ENCODE measurements at places on chromosomes 11 and 22. TPM values are rescaled to one million over a fixed set of nuclear protein-coding genes. Genes with fewer than 3 reads are reported as not detected.

The NCAM1 gene
- 16.5 TPM for total RNA-seq

The OTOG gene
- not detected for total RNA-seq

The GSTP1 gene
- total RNA-seq: 1,923 TPM

The CATSPER1 gene
- not detected for total RNA-seq

The XBP1 gene
- total RNA-seq: 291 TPM

The SCUBE2 gene
- total RNA-seq: 0.89 TPM

The NFRKB gene
- 30.1 TPM for total RNA-seq

The FOXRED2 gene
- total RNA-seq: 16.6 TPM

The UCP3 gene
- total RNA-seq: 1.6 TPM

The DBX1 gene
- not detected for total RNA-seq

The UBQLN3 gene
- not detected for total RNA-seq

The ZNF280B gene
- total RNA-seq: 4.0 TPM

The FAM227A gene
- total RNA-seq: 2.3 TPM

Measured in kidney epithelial cell (primary cell).